ENCODE measurements at places on chromosomes 5 and 9.

- no peak for DNase-seq
These were observed 4.8 kb upstream of the NSMF start for GRCh38 chr9:137463931-137464290.

- DNase-seq: no peak
These were observed 108.9 kb downstream of the WNK2 start for GRCh38 chr9:93292664-93293328.

DNA sequence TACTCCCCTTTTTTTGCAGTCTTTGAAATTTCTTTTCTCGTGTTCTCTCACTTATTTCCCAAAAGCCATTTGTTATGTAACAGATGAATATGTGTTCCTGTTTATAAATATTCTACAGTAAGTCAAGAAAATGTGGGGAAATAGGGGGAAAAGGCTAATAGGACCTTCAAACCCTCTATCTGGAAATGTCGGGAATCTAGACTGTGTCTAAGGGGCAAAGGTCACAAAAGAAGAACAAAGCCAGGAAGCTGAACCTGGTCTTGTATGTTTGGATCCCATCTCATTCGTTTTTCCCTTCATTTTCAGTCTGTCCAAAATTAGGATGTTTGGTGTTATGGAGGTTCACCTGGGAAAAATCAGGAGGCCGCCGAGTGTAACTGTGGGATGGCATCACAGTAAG is 490.3 kb downstream of the NR2F1-AS1 start:
- no peak for DNase-seq

GRCh38 chr5:168088410-168089173 is 202.9 kb upstream of the WWC1 start:
- no peak for DNase-seq

GRCh38 chr5:31786090-31786631 is 147.2 kb downstream of the PDZD2 start:
- no peak for DNase-seq

DNA sequence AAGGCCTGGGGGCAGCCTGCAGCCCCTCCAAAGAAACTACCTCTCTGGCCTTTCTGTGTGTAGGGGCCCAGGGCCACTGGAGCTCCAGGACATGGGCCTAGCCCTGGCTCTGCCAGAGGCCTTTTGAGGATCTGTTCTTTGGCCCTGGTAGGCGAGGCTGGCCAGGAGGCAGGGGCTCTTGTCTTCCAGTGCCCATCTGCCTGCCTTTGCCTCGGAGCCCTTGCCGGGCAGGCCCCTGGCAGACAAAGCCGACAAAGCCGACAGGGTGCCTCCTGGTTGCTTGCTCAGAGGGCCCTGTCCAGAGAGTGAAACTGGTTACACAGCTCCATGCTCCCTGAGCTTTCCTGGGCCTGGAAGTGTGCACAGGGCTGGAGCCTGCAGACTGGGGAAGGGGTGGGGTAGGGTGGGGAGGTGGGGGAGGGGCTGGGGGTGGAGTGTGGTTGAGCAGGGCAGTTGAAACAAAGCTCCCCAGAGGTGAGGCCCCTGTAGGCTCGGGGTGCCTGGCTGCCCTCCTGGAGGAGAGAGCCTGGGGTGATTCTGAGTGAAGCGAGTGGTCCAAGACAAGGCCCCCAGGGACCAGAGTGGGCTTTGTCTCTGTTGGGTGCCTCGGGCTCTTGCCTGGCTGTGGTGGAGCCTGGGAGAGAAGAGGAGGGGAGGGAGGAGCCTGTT is 29.3 kb downstream of the PTPA start:
- no peak for DNase-seq

DNA sequence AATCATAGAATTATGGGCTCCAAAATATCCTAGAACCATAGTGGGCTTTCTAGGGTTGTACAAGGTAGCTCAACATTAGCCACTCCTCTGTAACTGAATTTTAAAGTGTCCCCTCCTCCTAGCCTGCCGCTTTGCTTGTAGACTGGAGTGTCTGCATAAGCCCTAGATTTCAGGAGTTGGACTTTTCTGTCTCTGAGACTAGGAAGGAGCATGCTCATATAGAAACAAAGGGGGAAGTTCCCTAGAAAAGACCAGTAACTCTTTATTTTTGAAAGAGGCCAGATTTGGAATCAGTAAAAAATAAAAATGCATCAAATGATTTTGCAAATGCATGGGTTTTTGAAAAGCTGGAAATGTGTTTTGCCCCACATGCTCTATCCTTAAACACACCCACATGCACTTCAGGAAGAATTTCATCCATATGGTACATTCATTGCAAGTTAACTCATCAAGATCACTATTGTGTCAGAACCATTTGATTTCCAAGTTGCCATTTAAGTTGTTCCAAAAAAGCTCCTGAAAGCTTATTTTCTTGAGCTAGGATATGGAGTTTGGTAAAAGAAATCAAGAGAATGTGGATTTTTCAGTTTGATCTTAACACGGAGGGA is 121.0 kb upstream of the NR3C1 start:
- DNase-seq: no peak

- no peak for DNase-seq
These were observed 33.8 kb downstream of the TGFBI start for GRCh38 chr5:136062366-136063274.

DNA sequence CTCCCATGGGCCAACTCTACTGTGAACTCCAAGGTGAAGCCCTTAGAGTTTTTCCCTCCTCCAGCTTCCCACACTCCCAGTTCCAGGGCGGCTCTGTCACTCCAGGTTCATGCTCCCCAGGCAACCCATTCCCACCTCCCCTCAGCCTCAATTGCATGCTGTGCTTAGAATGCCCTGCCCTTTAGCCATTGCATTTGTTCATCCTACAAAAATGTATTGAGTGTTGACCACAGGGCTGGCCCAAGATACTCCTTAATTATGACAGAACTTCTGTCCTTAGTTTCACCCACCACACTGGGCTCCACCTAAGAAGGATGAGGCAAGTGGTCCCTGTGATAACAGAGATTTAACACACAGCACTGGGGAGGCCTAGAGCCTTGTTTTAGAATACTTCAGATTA is 236.1 kb downstream of the ADAMTSL1 start:
- DNase-seq: no peak

GRCh38 chr5:989961-990530 is 18.6 kb upstream of the NKD2 start:
- DNase-seq: peak; percentile 44

DNA sequence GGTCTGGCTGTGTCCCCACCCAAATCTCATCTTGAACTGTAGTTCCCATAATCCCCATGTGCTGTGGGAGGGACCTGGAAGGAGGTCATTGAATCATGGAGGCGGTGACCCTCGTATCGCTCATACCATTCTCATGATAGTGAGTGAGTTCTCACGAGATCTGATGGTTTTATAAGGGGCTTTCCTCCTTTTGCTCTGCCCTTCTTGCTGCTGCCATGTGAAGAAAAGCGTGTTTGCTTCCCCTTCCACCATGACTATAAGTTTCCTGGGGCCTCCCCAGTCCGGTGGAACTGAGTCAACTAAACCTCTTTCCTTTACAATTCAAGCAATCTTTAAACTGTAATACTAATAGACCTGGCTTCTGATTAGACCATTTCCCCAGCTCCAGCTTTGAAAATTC is 92.2 kb upstream of the SARDH start:
- no peak for DNase-seq

- no peak for DNase-seq
These were observed 61.5 kb downstream of the PHF2 start for GRCh38 chr9:93637886-93638285.
